ENCODE measurements at places on chromosomes 12 and 14. TPM values are rescaled to one million over a fixed set of nuclear protein-coding genes. Genes with fewer than 3 reads are reported as not detected.

GRCh38 chr14:67835596-67835995 is 16.0 kb downstream of the RAD51B start:
- H3K36me3 ChIP-seq, result no peaks in the 10 kb centered on the region
- H3K27ac ChIP-seq, result no peak overlapping the region
- no peak overlapping the region for H3K4me3 ChIP-seq
- no peak for DNase-seq
- no peaks in the 10 kb centered on the region for H3K4me1 ChIP-seq

DNA sequence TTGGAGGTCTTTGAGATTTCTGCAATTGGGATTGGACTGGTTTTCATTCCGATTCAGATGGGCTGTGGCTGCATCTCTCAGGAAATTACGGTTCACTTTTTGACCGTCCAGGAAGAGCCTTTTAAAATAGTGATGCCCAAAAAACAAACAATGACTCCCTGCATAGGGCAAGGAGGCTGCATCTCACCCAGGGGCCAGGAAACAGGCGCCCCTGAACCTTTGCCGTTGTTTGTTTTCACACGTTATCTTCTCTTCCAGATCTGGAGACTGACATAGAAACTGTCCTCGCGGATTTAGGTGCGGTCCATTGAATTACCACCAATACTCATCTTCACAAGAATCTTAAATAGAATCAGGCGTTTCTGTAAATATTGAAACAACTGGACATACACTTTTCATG is 66.0 kb downstream of the FLRT2 start:
- H3K4me1 ChIP-seq, result no peaks in the 10 kb centered on the region
- DNase-seq, result no peak
- H3K27me3 ChIP-seq, result no peaks in the 10 kb centered on the region

CCDC197 gene
- not detected for total RNA-seq

- H3K27ac ChIP-seq, result no peak overlapping the region
- no peak overlapping the region for H3K4me3 ChIP-seq
- no peak for DNase-seq
- H3K27me3 ChIP-seq, result no peaks in the 10 kb centered on the region
These were observed 102.3 kb upstream of the BCAT1 start for GRCh38 chr12:25051171-25051570.

GRCh38 chr12:69337311-69338090 is 10.7 kb upstream of the LYZ start:
- H3K4me3 ChIP-seq, result no peak overlapping the region
- no peaks in the 10 kb centered on the region for H3K4me1 ChIP-seq
- no peaks in the 10 kb centered on the region for H3K36me3 ChIP-seq
- DNase-seq, result no peak
- no peak overlapping the region for H3K27ac ChIP-seq
- no peaks in the 10 kb centered on the region for H3K27me3 ChIP-seq
